Epithelial cell of prostate (primary cell): ENCODE measurements at places on chromosomes 1 and 21.

- no peak for DNase-seq
Measured at GRCh38 chr1:173478094-173478674, 1.0 kb downstream of the PRDX6 start.

- DNase-seq = no peak
Measured at GRCh38 chr1:89198081-89198480, 661 bp downstream of the GBP4 start.

GRCh38 chr1:96104506-96104905, 617.1 kb upstream of the PTBP2 start:
- no peak for DNase-seq

DNA sequence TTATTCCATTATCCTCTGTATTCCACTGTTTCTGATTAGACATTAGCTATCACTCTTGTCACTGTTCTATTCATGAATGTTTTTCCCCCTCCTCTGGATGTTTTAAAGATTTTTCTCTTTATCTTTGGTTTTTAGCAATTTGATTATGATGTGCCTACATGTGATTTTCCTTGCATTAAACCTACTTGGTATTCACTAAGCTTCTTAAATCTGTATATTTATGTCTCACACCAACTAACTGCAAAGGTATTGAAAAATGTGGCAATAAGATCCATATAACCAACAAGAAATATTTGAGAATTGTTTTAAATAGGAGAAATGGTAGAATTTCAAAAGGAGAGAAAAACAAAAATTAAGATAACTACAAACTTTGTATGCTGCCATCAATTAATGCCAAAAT, 25.2 kb downstream of the FAF1 start:
- no peak for DNase-seq
